ENCODE measurements at places on chromosomes 4 and X. TPM values are rescaled to one million over a fixed set of nuclear protein-coding genes. Genes with fewer than 3 reads are reported as not detected.

DNA sequence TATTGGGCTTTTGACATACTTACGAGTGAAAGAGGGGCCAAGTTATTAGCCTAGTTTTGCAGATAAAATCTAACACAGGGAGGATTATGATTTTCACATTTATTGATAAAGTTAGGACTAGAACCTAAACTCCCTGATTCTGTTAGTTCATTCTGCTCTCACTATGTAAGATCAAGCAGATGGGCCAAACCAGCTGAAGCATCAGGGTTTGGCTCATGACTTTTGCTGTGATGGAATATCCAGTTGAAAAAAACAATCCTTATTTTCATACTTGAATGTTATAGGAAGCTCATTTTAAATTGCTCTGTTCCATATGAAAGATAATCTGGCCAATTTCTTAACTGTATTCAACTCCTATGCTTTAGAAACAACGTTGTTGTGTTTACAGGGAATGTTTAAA is 21.2 kb downstream of the SPRY1 start:
- DNase-seq = no peak

IGSF1 gene
- 2.4 TPM for total RNA-seq

- DNase-seq = no peak
Measured at GRCh38 chr4:16206848-16207247, 19.4 kb downstream of the TAPT1 start.

DNA sequence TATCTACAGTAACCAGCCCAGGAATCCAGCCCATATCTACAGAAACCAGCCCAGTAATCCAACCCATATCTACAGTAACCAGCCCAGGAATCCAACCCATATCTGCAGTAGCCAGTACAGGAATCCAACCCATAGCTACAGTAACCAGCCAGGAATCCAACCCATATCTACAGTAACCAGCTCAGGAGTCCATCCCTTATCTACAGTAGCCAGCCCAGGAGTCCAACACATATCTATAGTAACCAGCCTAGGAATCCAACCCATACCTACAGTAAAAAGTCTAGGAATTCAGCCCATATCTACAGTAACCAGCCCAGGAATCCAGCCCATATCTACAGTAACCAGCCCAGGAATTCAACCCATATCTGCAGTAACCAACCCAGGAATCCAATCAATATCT is 445.0 kb upstream of the BOD1L1 start:
- DNase-seq = no peak

DNA sequence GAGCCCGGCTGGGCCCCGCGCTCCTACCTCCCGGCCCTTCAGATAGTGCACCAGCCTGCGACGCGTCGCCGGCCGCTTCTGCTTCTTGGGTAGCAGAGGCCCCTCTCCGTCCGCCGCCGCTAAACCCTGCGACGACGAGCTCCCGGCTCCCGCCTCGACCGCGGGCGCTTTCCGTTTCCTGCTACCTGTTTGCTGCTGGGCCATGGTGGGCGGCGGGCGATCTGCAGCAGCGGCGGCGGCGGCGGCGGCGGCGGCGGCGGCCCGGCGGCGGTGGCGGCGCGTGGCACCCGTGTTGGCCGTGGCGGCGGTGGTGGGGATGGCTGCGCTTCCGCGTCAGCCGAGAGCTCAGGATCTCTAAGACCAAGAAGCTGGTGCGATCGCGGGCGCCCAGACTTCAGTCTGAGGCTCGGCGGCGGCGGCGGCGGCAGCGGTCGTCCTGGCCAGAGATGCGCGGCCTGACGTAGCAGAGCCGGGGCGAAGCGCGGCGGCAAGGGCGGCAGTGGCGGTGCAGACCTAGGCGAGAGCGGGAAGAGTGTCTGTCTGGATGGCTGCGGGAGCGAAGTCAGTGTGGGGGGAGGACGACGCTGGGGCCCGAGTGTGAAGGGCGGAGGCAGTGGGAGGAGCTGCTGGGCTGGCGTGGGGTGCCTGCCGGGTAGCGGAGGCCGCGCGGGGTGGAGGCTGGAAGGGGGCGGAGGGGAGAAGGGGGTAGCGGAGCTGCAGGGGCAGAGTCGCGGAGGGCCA is at the start of gene DCAF12L2:
TSS of gene DCAF12L2 (minus strand) at position 569 of the 741 bp plus-strand sequence. CDS start at position 204, 365 bp downstream.
- DNase-seq = peak; percentile 19

REPS2 gene
- 12.5 TPM for total RNA-seq

GRCh38 chr4:56791316-56791715 is 30.2 kb downstream of the SPINK2 start:
- DNase-seq = no peak

FRAS1 gene
- 0.63 TPM for total RNA-seq

PLK4 gene
- total RNA-seq = 0.78 TPM

HELT gene
- not detected for total RNA-seq

DNA sequence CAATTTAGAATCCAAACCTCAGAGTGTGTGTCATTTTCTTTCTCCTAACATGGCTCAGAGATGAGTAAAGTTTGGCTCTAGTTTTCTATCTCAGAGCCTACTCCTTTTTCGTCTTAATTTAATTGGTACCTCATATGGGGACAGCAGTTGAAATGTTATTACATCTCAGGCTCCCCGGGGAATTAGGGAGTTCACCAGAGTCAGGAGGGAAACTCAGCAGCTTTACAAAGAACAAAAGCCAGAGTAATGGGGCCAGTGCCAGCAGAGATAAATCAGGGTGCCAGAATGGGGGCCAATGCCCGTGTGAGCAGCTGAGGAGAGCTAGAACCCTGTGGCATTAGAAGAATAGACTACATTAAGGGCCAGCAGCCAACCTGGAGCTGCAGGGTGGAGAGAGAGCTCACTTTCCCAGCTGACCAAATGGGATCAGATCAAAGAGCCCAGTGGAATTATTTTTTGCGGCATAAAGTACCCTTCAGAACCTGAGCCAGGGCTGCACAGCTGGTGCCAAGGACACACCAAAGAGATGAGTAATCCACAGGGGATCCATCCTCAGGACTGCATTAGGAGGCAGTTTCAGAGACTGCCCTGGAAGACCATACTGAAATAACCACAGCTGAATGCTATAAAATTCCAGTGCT is 207.1 kb upstream of the DKK2 start:
- DNase-seq = no peak

DNA sequence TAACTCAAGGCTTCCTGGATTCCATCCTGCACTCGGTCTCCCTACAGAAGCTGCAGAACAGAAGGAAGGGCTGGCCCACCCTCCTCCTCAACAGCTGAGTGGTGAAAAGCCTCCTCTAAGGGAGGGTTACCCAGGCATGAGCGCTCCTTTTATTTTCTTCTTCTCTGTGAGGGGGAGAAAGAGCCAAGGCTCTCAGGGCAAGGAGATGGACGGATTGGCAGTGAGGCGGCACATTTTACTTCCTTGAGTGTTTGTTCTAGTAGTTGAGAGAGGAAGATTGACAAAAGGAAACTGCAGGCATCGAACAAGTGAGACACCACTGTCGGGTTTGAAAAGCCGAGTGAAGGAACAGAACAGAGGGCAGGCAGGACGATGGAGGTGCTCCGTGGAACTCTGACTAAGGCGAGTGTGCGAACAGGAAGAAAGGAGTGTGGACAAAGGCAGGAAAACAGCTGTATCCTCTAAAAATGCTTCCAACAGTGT is 38.4 kb upstream of the STS start:
- no peak for DNase-seq

- no peak for DNase-seq
Measured at GRCh38 chr4:89803915-89804314, 33.0 kb downstream of the SNCA start.

DNA sequence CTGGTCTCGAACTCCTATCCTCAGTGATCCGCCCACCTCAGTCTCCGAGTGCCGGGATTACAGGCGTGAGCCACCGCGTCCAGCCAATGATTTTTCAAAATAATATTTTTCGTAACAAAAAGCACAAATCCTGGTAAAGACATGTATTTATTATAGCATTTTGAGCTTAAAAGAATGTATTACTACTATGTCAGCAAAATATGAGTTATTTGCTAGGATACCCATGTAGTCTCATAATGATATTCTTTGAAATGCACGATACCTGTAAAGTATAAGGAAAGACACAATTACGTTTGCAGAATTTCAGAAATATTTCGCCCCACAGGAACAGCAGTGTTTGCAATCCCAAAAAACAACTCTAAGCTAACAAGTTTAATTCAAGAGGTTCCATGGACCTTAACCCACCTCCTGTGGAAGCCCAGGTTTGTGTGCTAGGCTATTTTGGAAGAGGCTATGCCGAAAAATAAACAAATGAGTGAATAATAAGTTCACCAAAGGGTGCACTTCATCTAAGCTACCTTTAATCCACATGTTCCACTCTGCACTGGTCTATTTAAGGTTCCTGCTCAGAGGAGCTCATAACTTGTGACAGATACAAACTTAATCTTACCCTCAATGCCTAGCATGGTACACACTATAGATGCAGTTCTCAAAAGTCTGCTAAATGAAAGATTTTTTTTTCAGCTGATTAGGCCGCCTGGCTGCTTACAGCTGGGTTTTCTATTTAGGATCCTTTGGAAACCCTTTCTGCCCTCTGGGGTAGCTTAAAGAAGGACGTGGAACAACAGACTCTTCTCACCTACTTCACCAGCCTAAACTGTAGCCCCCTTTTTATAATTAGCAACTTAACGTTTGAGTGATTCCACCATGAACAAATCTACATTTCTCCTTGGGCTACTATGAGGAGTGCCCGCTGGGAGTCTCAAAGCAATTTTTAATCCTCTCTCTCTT is 5.0 kb downstream of the FRYL start:
- no peak for DNase-seq

Measured in ovary (tissue), 10 donors.